CD4-positive, alpha-beta memory T cell (primary cell): ENCODE measurements at places on chromosomes 4 and X.

GRCh38 chrX:9349572-9350494 is 115.0 kb upstream of the TBL1X start:
- H3K4me3 ChIP-seq = no peak overlapping the region
- peaks cover 27% of the 10 kb centered on the region for H3K4me1 ChIP-seq
- DNase-seq = no peak
- no peak overlapping the region for H3K27ac ChIP-seq
- H3K27me3 ChIP-seq = no peaks in the 10 kb centered on the region

- no peaks in the 10 kb centered on the region for H3K36me3 ChIP-seq
- H3K4me3 ChIP-seq = peak overlapping the region; percentile 82
- no peak for DNase-seq
- H3K4me1 ChIP-seq = peaks cover 15% of the 10 kb centered on the region
- no peaks in the 10 kb centered on the region for H3K27me3 ChIP-seq
Observed at GRCh38 chrX:155028129-155028528, 1.5 kb downstream of the FUNDC2 start.

DNA sequence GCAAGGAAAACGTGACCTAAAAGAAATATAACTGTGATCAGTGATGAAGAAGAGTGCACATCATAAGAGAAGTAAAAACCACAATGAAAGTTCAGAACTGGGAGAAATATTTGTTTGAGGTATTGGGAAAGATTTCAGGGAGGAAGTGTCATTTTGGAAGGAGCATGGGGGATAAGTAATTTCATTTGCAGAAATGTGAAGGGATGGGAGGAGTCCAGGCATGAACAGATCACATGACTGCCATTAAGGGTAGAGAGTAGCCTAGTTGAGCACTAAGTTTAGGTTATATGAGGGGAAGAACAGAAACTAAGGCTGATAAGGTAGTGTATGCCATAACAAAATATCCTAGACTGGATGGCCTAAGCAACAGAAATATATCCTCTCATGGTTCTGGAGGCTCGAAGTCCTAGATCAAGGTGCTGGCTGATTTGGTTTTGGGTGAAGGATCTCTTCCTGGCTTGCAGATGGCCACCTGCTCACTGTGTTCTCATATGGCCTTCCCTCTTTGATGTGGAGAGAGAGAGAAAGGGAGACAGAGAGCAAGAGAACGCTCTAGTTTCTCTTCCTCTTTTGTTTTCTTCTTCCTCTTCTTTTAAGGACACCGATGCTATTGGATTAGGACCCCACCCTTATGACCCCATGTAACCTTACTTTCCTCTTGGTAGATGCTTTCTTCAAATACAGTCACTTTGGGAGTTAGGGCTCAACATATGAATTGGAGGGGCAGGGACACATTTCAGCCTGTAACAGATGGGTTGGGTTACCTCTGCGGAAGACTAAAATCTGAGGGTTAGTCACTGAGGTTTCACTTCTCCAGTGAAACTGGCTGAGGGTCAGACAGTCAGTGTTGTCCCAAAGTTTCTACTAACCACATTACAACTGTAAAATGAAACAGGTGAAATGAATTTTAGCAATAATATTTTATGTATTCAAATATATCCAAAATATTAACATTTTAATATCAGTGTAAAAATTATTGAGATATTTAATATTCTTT is 77.9 kb downstream of the EGF start:
- no peak for DNase-seq
- no peaks in the 10 kb centered on the region for H3K27me3 ChIP-seq
- no peak overlapping the region for H3K4me3 ChIP-seq
- H3K36me3 ChIP-seq = no peaks in the 10 kb centered on the region
- H3K4me1 ChIP-seq = no peaks in the 10 kb centered on the region
- no peak overlapping the region for H3K27ac ChIP-seq

DNA sequence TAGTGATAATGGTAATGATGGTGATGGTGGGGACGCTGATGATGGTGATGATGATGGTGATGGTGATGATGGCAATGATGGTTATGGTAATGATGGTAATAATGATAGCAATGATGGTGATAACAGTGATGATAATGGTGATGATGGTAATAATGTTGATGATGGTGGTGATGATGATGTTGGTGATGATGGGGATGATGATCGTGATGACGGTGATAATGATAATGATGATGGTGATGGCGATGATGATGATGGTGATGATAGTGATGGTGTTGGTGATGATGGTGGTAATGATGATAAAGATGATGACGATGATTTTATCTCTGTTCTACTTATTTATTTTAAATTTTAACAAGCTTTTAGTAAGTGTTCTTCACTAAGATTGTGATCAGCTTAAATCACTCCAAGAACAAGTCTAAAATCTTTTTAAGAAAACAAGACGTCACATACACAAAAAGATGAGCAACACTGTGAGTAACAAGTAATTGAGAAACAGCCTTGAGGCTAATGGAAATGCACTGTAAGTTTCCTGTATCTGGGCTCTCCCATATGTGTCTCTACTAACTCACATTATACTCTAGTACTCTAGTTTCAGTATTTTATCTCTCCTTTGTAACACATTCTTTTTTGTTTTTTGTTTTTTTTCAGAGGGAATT is 480.2 kb upstream of the PRKX start:
- H3K36me3 ChIP-seq = no peaks in the 10 kb centered on the region
- no peak overlapping the region for H3K4me3 ChIP-seq
- no peak overlapping the region for H3K27ac ChIP-seq
- no peaks in the 10 kb centered on the region for H3K27me3 ChIP-seq

DNA sequence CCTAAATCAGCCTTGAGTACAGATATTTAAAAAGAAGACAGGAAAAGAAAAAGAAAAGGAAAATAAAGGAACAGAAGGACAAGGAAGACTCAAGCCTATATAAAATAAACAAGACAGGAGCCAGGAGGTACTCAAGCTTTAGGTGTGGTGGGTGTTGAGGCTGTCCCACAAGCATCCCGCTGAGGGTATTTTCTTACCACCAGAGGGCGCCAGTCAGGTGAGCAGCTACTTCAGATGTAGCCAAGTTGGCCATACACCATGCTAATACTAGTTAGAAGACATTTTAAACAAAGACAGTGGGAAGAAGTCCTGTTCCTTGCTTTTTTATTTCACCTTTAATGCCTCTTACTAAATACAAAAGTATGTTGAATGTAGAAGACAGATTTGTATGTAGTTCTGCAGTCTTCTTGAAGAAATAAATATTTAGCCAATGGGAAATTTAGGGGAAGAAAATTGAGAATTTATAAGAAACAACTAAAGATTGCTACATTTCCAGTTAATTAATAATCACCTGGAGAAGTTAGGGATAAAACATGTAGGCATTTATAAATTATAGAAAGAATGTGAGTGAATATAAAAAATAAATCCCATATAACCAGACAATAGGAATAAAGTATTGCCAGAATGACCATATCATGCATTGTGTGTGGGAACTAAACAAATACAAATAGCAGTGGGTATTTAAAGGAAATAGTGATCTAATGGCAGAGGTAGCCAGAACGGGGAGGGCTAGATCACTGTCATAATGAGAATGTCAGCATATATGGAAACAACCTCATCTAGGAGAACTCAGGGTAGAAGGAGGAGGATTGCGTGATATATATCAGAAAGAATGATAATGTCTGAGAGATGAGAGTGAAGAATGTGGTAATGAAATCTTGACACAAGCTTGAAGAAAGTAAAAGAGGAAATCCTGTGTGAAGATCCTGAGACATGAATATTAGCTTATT is 71.0 kb downstream of the MTHFD2L start:
- no peak overlapping the region for H3K27ac ChIP-seq
- H3K4me1 ChIP-seq = no peaks in the 10 kb centered on the region
- H3K27me3 ChIP-seq = no peaks in the 10 kb centered on the region
- peak; percentile 68 for DNase-seq

DNA sequence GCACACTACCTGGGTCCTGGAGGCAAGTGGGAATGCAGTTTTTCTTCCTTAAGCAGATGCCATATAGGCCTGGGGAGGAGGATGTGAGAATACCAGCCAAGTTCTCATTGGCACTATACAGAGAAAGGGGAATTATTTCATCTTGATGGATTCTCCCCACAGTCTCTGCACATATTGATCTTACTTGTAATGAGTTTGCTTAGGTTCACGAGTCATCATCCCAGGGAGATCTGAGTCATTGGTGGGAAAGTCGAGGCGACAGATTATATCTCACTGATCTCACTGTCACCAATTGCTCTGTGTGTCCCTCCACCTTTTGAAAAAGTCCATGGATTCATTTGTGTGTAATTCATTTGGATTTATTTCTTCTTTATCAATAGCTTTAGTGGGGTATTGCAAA is 156.8 kb downstream of the AR start:
- no peak overlapping the region for H3K27ac ChIP-seq
- no peaks in the 10 kb centered on the region for H3K27me3 ChIP-seq
- no peaks in the 10 kb centered on the region for H3K4me1 ChIP-seq
- no peak for DNase-seq
- no peaks in the 10 kb centered on the region for H3K36me3 ChIP-seq
- H3K4me3 ChIP-seq = no peak overlapping the region

- no peaks in the 10 kb centered on the region for H3K36me3 ChIP-seq
- H3K27me3 ChIP-seq = no peaks in the 10 kb centered on the region
- no peak overlapping the region for H3K4me3 ChIP-seq
- DNase-seq = no peak
- no peak overlapping the region for H3K27ac ChIP-seq
- no peaks in the 10 kb centered on the region for H3K4me1 ChIP-seq
Observed at GRCh38 chrX:107766470-107767150, 9.0 kb downstream of the TSC22D3 start.

DNA sequence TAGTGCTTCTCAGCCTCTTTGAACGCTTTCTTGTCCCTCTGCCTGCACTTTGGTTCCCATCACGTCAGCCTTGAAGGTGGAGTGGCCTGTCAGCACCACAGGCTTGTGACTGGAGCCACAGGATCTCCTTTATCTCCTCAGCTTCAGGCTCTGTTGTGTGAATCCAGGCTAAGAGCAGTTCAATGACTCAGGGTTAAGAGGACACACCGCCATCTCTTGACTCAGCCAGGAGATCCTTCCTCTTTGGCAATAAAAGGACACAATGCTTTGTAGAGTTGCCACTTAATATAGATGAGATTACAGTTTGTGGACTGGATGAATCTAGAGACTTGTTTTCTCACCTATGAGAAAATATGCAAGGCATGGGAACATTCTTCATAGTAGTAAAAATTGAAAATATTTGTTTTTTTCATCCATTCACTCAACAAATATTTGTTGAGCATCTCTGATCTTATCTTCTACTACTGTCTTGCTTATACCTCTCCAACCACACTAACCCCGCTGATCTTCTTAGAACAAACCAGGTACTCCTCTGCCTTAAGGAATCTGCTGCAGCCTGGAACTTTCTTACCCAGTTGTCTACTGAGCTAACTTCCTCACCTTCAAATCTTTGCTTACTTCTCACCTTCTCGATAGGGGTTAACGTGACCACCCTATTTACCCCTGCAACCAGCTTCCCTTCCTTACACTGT is 62.3 kb downstream of the UCHL1 start:
- H3K4me3 ChIP-seq = no peak overlapping the region
- H3K27ac ChIP-seq = no peak overlapping the region
- no peaks in the 10 kb centered on the region for H3K4me1 ChIP-seq
- no peaks in the 10 kb centered on the region for H3K27me3 ChIP-seq

- H3K27ac ChIP-seq = no peak overlapping the region
- no peak for DNase-seq
- H3K36me3 ChIP-seq = no peaks in the 10 kb centered on the region
- H3K4me1 ChIP-seq = no peaks in the 10 kb centered on the region
Observed at GRCh38 chrX:77597511-77597910, 150.3 kb downstream of the FGF16 start.

DNA sequence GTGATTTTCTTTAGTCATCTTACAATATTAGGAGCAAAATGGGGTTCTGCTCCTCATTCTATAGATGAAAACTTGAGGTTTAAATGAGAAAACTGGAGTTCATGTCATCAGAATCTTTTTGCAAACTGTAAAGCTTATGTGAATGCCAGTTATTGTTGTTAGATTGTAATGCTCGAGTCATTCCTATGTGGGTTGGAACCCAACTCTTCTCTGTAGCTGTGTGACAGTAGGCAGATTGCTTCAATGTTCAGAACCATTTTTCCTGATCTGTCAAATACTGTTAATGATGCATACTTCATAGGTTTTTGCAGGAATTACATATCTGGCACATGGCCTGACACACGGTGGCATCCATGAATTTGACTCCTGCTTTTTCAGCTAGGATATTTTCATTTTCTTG is 178.9 kb downstream of the RAPGEF2 start:
- no peak overlapping the region for H3K27ac ChIP-seq
- H3K4me1 ChIP-seq = no peaks in the 10 kb centered on the region
- no peak for DNase-seq
- H3K36me3 ChIP-seq = no peaks in the 10 kb centered on the region
- no peaks in the 10 kb centered on the region for H3K27me3 ChIP-seq

DNA sequence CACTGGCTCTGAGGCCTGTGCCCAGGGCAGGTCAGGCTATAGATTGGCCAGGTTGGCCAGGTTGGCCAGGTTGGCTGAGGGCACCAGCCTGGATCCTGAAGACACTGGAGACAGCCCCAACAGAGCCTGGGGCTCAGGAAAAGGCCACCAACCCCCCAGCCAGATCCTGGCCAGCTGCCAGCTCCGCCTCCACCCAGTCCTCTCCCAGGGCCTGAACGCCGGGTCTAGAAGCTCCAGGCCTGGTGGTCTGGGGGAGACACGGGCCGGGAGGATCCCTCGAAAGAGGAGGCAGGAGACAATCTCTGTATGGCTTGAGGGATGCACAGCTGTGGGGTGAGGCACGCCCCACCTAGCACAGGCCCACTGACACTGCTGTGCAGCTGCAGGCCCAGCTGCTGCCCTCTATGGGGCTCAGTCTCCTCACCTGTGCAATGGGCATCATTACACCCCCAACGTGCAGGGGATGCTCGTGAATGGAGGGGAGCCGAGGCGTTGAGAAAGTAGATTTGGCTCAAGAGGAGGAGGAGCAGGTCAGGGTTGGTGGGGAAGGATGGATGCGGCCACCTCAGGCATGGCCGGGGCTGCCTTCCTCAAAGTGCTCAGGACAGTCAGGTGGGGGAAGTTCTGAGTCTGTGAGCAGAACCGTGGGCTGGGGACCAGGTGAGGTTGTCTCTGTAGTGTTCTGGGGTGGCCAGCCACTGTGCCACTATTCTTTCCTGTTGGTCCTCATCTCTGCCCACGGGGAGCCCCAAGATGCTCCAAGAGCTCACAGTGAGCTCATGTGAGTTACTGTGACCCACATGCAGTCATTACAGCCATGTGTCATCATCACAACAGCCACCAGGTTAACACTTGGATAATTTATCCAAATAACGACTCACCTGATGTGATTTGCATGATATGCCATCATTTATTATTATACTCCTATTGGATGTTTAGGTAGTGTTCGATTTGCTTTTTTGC is 10.8 kb upstream of the GAGE10 start:
- H3K27me3 ChIP-seq = no peaks in the 10 kb centered on the region
- H3K36me3 ChIP-seq = no peaks in the 10 kb centered on the region
- H3K4me1 ChIP-seq = peaks cover 29% of the 10 kb centered on the region
- H3K4me3 ChIP-seq = no peak overlapping the region

- H3K4me1 ChIP-seq = no peaks in the 10 kb centered on the region
- DNase-seq = peak; percentile 3
- H3K36me3 ChIP-seq = no peaks in the 10 kb centered on the region
- no peak overlapping the region for H3K4me3 ChIP-seq
Observed at GRCh38 chrX:97685753-97686152, 802.0 kb downstream of the RPA4 start.
